ENCODE measurements at places on chromosomes 12 and 14.

DNA sequence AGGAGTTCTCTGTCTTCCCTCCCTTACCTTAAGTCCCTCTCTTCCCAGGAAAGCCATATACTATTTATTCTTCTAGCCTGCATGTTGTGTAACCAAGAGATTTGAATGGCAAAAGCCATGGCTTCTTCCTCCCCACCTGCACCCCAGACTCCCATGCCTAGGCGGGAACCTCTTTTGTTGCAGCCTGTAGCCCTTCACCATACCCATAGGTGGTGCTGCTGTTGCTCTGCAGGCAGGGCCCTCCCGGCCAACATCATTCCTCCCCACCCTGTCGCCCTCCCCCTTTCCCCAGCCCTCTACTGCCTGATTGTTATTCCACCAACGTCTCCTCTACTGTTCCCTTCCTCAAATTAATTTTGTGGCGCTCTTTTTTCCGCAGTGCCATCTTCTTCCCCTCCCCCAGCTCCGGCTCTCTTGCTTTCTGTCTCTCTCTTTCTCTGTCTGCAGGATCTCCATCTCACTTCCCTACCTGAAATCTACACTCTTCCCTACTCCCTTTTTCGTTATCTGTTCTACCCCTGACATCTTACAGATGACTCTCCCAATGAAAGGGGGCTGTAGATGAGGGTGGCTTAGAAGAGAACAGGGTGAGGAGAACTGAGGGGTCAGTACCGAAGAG is 13.8 kb downstream of the NGDN start:
- DNase-seq: no peak

DNA sequence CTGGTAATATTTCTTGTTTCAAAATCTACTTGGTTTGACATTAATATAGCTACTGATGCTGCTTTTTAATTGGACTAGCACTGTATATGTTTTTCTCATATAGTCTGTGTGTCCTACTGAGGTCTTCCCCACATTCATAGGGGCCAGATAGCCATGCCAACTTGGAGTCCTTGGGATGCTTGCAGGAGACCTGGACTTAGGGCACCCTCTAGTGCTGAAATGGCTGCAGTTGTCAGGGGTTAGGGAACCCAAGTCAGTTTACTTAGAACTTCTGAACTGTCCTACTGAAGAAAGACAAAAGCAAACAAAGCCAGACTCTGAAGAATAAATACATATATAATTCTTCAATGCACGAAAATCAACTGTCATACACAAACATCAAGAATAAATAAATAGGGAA is 279.9 kb upstream of the SYT1 start:
- no peak for DNase-seq

DNA sequence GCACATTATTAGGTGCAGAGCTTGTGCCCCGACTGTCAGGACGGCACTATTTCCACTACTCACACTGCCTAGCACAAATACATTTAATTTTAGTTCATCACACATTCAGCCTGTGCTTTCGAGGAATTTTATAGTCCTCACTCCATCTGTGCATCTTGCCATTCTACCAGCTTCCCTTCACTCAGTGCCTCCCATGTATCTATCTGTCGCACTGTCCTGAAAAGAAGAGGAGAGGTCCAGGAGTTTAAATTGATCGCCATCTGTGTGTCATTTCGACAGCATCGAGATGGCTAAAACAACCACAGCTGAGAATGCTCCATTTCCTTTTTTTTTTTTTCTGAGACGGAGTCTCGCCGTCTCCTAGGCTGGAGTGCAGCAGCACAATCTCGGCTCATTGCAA is 97.6 kb upstream of the FOXN3 start:
- DNase-seq: no peak

DNA sequence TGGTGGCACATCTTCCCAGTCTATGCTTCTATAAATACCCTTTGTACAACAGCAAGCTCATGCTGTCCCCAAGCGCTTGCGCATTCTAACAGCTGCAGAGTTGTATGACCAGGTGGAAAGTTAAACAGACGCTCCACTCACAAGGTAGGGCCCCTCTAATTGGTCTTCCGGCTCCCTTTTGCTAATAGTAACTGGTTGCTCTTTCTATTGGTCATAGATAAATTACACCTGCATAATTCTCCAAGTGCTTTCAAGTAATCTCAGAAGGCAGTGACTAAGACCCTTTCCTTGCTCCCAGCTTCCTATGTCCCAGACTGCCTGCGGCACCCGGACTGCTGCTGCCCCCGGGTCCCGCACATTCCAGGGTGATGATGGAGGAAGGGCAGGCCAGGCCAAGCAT is 6.1 kb upstream of the TSPAN9 start:
- DNase-seq: no peak

- DNase-seq: no peak
These were observed 62.7 kb upstream of the HECTD1 start for GRCh38 chr14:31270196-31270772.

Data from heart right ventricle (tissue), 16 donors.